ENCODE measurements at places on chromosomes 16 and 17. TPM values are rescaled to one million over a fixed set of nuclear protein-coding genes. Genes with fewer than 3 reads are reported as not detected.

DNA sequence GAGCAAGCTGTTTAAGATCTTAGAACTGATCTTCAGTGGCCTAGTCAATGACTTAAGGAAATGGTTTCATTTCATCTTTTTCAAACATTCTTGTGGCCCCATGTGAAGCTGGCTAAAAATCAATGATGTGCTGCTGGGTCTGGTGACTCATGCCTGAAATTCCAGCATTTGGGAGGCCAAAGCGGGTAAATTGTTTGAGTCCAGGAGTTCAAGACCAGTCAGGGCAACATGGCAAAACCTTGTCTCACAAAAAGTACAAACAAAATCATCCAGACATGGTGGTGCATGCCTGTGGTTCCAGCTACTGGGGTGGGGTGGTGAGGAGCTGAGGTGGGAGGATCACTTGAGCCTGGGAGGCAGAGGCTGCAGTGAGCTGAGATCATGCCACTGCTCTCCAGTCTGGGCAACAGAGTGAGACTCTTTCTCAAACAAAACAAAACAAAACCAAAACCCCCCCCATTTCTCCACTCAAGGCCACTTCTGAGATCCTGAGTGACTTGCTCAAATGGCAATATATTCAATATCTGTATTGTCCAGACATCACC, 17.4 kb upstream of the COL1A1 start:
- DNase-seq: peak; percentile 73

PTGES3L gene
- 13.6 TPM for total RNA-seq

TEKT5 gene
- not detected for total RNA-seq

MYO15A gene
- total RNA-seq: 3.6 TPM

WNT3 gene
- total RNA-seq: not detected

- DNase-seq: no peak
Observed at GRCh38 chr16:2392025-2392424, 37.2 kb upstream of the CCNF start.

DNA sequence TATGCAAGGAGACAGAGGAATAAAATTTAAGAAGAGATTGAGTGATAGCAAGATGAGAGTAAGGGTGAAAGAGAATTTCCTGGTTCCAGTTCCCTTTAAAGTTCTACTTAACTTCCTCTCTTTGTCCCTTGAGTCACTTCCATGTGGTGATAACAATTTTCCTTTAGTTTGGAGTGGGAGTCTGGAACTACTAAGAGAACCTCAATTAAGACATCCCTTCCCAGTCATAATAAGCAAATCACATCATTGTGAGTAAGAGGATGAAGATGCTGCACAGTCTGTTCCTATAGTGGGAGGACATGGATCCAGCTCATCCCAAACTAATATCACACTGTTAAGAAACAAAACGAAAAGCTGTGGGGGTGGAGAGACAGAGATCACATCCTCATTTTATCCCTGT, 24.4 kb downstream of the TBX21 start:
- no peak for DNase-seq

- no peak for DNase-seq
Observed at GRCh38 chr17:64507413-64507782, 621 bp downstream of the CEP95 start.

HP gene
- total RNA-seq: not detected

TBC1D26 gene
- total RNA-seq: 1.1 TPM

DNA sequence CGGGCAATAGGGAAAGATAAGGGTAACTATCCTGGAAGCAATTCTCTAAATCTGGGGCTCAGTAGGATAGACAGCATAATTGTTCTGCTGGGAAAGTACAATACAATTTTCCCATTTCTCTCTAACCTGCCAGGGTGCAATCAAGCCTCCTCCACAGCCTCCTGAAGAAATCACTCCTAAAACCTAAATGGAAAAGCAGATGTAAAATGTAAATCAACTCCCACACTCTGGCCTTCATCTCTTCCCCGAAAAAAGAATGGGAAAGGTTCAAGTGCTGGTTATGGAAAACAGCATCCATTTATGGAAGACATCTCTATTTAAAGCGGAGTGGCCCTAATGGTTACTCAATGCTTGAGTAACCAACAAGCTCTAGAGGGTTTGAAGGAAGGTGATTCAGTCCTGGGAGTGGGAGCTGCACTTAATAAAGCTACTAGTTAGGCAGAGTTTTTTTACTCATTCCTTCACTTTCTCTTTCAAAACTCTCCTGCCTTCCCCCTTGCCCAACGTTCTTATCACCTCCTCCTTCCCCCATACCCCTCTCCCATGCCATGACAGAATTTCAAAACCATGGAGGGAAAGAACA, 5.1 kb downstream of the MMD start:
- no peak for DNase-seq

All from sigmoid colon (tissue), 7 donors.